ENCODE measurements at places on chromosomes 4 and X.

DNA sequence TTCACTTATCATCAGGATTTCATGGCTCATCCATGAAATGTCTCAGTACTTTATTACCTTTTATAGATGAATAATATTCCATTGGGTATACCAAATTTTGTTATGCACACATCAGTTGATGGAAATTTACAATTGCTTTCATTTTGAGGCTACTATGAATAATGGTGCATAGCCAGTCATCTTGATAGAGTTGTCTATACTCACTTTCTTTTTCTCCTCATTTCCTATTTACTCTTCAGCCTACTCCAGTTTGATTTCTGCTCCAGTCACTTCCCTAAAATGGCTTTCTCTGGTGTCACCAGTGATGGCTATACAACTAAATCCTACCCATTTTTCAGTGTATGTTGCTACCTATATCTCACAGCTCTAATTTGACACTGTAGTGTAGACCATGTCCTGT lies 743.5 kb upstream of the MAGEB2 start:
- no peak for DNase-seq

DNA sequence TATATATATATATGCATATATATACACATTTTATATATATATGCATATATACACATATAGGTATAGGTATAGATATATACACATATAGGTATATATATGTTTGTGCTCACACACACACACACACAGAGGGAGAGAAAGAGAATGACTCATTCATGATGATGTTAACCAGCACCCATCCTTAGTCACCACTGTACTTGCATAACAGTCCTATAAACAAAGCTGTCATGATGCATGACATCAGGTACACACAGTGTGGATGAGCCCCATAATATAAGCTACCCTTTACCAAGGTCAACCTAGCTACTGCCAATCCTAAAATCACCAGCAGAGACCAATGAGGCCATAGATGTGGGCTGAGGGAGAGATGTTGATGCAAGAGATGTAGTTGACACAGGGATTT lies 1408.0 kb downstream of the RAPGEF2 start:
- no peak for DNase-seq

DNA sequence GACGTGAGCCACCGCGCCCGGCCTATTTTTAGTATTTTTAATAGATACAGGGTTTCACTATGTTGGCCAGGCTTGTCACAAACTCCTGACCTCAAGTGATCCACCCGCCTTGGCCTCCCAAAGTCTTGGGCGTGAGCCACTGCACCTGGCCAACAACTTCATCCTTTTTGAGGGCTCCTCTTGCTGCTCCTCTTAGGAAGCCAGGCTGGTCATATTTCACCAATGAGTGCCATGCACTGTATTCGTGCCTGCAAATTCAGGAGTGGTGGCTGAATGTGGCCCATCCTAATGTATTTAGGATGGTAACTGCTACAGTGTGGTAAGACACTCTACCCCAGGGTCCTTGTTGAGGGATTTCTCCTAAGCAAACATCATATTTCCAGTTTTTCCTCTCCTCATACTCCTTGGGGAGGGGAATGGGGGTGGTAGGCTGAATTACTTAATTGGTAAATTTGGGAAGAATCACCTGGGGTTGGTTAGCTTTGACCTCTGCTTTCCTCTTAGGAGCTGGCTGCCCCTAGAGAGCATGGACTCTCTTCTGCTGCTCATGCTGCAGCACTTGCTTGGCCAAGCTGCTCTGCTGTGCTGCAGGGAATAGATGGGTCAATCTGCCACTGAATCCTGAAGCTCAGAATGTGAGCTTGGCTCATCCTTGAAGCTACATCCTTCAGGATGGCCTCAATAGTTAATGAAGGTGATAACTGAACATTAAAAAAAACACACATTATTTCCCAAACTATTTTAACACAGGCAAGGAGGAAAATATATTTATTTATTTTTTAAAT lies 167.4 kb downstream of the HS3ST1 start:
- DNase-seq, result no peak

GRCh38 chr4:113531572-113531971 lies 230.0 kb downstream of the CAMK2D start:
- DNase-seq, result no peak

DNA sequence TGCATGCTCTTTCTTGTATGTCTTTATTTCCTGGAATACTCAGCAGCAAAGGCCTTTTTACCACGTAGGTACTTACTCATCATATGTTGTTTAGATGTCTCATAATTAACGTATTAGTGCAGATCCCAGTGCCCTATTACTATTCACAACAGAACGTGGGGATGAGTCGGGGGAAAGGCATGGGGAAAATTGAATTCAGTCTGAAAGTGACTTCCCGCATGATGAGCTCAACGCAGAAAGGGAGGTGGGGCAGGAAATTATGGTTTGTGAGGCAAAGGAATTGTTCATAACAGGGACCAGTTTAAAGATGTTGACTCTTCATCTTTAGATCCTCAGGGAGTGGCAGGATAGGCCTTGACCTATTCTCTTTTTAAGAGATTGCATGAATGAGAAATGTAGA lies 2.0 kb upstream of the TMPRSS11D start:
- DNase-seq, result no peak

DNA sequence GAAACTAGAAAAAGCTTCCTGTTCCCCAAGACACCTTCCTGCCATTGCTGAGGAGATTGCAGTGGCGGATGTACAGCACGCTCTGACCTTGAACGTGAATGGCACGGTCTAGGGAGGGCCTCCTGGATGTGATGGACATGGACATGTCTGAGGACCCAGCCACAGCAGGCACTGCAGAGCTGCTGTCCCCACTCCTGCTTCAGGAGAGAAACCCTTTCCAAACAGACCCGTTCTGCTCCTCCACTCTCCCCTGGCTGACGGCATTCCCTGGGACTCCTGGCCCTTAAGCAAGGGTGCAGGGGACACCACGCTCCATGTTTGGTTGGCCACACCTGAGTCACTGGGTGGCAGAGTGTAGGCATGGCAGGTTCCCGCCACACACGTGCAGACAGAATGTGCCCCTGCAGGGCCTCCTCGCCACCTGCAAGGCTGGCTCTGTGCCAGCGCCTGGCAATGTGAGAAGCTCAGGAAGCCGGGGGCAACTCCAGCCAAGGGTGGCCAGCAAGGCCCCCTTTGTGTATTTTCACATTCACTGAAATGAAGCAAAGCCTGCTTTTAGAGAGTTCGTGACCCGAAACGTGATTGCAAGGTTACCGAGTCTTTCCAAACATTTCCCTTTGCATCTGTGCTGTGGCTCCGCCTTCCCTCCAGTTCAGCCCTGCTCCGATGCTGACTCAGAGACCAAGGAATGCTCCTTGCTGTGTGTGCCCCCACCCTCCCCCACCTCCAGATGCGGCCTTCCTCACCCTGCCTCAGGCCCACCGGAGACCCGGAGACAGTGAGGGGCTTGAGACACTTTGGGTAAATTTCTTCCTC lies 46.1 kb downstream of the HTRA3 start:
- no peak for DNase-seq

GRCh38 chrX:148530464-148531077 lies 30.2 kb downstream of the AFF2 start:
- no peak for DNase-seq

- no peak for DNase-seq
These were observed 1.0 kb upstream of the IL13RA1 start for GRCh38 chrX:118726396-118726795.

GRCh38 chr4:119498527-119498926 lies 130.1 kb downstream of the PDE5A start:
- no peak for DNase-seq

DNA sequence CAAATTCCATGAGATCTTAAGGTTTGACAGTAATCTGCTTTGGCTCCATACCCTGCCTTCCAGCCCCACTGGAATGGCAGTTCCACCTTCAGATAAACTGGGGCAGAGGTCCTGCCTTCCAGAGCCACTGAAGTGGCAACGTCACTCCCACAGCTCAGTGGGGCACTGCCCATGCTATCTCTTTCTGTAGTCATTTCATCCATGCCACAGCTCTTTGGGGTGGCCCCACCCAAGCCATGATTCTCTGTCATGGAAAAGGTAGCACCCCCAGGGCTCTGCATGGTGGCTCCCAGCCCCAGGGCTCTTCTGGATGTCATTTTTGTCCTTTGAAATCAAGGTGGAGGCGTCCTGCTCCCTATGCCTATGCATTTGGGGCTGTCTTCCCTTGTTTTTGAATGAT lies 596.5 kb downstream of the SPOCK3 start:
- DNase-seq, result no peak

DNA sequence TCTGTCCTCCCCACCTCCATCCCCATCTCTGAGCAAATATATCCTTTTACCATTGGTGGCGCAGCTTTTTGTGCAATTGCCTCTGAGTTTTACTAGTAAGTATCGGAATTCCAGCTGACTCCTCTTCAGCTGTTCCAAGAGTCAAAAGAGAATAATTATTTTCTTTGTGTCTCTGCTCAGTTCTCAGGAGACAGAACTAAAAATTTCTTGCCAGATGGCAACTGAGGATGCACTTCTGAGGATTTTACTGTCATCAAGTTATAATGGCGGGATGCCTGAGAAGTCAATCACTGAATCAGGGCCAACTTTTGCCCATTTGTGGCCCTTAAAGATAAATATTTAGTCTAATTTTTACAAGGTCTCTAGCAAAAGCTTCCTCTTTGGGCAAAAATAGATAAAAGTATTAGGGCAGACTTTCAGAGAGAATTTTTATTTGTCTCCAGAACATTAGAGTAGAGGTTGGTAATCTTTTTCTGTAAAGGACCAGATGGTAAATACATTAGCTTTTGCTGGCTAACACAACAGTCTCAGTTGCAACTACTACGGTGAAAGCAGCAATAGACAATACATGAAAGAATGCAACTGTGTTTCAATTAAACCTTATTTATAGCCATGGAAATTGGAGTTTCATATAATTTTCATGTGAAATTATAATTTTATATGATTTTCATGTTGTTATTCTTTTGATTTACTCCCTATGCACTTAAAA lies 15.6 kb upstream of the ADGRA3 start:
- no peak for DNase-seq

DNA sequence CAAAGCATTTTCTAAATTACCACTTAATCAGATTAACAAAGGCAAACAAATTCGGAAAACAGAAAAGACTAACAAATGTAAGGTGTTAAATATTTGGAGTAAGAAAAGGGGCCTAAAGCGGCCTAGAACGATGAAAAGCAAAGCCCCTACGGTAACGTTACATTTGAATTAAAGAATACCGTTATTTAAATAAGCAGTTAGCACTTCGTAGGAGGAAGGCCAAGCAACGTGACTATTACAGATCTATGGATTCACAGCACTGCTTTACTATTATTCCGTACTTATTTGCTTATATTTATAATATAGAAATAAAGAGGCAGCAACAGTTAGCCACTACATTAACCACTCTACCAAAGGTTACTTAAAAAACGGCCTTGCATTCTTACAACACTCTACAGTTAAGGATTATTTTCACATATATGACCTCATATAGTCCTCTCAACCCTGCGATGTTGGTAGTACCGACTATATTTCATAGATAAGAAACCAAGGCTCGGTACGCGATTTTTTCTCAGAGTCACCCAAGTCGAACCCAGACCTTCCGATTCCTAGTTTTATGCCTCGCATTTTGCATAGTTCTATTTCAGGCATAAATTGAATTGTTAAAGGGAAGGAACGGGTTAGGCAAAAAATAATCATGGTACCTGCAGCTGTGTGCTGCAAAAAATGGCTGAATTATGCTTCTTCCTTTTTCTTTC lies 2.9 kb downstream of the KLHL15 start:
- DNase-seq, result no peak

- DNase-seq, result no peak
These were observed 170.3 kb downstream of the EFHC2 start for GRCh38 chrX:44173219-44173618.

DNA sequence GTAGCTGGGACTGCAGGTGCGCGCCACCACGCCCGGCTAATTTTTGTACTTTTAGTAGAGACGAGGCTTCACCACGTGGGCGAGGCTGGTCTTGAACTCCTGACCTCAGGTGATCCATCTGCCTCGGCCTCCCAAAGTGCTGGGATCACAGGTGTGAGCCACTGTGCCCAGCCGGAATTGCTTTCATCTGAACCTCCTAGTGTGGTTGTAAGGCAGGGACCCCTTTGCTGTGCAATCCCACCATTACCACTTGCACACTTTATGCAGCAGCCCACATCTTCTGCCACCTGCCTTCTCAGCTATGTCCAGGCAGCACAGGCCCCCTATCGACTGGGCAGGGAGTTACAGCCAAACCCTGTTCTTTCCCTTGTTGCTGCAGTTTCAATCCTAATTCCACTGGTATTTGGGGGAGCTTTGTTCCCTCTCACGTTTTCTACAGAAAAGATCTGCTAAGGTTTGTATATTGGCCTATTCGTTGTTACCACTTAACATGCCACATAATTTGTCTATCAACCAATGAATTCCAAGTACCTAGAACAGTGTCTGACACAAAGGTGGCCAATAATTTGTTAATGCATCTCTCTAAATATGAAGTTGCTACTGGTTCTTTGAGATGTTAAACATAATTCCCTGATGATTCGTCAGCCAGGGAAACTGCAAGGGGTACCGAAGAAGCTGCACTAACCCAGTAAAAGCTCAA lies 6.5 kb downstream of the RPL39 start:
- DNase-seq, result peak; percentile 40

- no peak for DNase-seq
These were observed 644.8 kb upstream of the LCORL start for GRCh38 chr4:18666322-18666721.

DNA sequence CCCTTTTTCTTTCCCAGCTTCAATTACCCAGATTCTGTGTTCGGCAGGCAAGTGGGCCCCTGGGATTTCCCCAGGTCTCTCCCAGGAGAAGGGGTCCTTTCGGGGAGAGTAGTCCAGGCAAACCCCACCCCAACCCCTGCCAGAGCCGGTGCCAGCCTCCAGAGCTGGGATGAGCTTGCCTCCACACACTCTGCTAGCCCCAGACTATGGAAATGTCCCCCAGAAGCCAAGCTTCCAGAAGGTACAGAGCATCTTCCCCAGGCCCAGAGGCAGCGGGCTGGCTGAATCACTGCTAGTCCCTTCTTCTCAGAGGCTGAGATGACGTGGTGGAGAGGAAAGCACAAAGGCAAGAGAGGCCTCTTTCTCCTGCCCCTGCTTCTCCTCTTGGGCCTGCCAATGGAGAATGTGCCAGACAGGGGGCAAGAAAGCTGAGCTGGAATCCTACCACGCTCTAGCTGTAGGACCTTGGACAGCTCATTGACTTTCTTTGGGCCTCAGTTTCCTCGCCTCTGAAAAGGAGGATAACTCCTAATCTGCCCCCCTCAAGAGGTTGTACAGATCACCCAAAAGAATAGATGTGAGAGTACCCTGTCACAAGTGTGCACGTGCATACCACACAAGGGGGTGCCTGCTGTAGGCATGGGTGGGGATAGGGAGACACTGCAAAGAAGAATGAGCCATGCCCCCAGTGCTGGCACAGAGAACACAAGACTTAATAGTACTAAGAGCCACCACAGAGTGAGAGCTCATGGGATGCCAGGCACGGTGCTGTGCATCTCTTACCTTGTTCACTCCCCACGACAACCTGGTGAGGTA lies 2.1 kb downstream of the SASH3 start:
- DNase-seq, result no peak

GRCh38 chrX:41116948-41117347 lies 31.7 kb downstream of the USP9X start:
- DNase-seq, result no peak

GRCh38 chrX:40169193-40170101 lies 71.7 kb upstream of the BCOR start:
- DNase-seq, result peak; percentile 65

Measured in T-helper 9 cell (primary cell).